Right cardiac atrium (tissue), 5 donors: ENCODE measurements at places on chromosomes 7 and 10.

GRCh38 chr7:4661871-4662270, 20.2 kb upstream of the FOXK1 start:
- DNase-seq = no peak

- DNase-seq = no peak
Measured at GRCh38 chr10:124129471-124129870, 36.1 kb upstream of the CHST15 start.

DNA sequence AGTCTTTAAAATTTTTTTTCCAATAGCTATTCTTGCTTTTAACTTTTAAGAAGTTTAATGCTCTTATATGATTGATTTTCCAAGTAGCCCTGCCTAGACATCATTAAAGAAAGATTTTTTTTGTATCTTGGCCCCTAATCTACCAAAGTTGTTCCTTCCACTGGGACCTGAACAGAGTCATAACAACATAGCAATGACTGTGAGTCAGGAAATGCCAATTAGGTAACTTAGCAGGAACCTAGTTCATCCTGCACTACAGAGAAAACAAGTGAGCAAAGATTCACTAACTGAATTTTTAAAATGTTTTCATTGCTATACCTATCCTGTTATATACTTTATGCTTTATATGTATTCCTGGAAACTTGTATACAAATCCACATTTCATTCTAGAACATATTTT, 284.7 kb downstream of the BICC1 start:
- DNase-seq = no peak

DNA sequence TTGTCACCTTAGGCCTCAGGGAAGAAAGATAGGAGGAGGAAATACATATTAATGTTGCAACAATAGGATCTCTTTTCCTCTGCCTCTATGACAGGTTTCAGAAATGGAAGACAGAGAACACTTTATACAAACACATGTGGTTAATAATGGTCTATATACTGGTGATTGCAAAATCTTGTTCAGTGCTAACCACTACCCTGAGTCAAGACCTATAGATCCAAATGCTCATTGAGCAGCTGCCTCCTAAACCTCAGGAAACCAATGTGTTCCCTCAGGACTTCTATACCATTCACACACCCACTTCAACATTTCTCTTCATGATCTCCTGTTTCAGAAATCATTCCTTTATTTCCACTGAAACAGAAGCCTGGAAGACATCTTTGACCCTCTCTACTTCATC, 32.5 kb upstream of the VWDE start:
- no peak for DNase-seq

DNA sequence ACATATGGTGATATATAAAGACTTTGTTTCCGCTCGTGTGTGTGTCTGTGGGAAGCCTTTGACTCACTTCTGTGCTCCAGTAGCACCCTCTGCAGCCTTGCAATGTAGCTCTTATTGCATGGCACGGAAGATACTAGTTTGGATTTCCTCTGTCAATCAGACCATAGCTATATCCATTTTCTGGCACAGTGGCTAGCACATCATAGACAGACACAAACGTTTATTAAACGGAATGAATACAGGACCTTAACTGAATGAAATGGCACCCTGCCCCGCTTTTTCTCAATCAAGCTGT, 124.0 kb upstream of the PTPN20 start:
- no peak for DNase-seq

GRCh38 chr7:86991093-86991769, 68.2 kb downstream of the ELAPOR2 start:
- no peak for DNase-seq

- DNase-seq = no peak
Measured at GRCh38 chr10:78296785-78297184, 263.1 kb downstream of the RPS24 start.

- DNase-seq = no peak
Measured at GRCh38 chr10:69460576-69461242, 9.4 kb downstream of the TSPAN15 start.

DNA sequence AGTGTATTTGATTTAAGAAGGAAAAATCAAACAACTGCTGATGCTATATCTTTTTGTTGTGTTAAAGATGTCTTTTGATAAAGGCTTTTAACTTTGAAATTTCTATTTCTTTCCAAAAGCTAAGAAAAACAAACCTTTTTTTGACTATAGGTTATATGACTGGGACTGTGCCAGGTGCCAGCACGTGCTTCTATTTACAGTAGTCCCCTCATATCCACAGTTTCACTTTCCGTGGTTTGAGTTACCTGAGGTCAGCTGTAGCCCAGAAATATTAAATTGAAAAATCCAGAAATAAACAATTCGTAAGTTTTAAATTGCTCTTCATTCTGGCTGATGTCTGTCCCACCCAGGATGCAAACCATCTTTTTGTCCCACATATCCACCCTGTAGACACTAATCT, 104.3 kb downstream of the BBS9 start:
- no peak for DNase-seq

DNA sequence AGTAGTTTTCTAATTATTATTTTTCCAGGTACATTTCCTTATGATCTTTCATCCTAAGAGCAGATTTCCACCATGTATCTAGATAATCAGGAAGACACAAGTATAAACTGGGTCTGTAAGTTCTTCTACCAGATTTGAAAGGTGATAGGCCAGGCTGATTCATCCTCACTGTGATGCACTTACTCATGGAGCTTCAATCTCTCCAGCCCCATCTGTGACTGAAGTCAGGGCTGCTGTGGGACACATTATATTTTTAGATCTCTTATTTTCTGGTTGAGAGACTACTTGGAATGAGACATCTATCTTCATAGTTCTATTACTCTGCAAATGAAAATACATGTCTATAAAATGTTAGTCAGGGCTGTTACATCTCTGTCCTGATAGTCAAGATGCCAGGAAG, 85.5 kb upstream of the SLC25A13 start:
- no peak for DNase-seq
